Inflammatory macrophage treated with lipopolysaccharide for 1 hour (primary cell): ENCODE measurements at places on chromosomes 6 and 20.
A peak's percentile ranks its signal among the peaks of the same experiment; 100 is the strongest.

DNA sequence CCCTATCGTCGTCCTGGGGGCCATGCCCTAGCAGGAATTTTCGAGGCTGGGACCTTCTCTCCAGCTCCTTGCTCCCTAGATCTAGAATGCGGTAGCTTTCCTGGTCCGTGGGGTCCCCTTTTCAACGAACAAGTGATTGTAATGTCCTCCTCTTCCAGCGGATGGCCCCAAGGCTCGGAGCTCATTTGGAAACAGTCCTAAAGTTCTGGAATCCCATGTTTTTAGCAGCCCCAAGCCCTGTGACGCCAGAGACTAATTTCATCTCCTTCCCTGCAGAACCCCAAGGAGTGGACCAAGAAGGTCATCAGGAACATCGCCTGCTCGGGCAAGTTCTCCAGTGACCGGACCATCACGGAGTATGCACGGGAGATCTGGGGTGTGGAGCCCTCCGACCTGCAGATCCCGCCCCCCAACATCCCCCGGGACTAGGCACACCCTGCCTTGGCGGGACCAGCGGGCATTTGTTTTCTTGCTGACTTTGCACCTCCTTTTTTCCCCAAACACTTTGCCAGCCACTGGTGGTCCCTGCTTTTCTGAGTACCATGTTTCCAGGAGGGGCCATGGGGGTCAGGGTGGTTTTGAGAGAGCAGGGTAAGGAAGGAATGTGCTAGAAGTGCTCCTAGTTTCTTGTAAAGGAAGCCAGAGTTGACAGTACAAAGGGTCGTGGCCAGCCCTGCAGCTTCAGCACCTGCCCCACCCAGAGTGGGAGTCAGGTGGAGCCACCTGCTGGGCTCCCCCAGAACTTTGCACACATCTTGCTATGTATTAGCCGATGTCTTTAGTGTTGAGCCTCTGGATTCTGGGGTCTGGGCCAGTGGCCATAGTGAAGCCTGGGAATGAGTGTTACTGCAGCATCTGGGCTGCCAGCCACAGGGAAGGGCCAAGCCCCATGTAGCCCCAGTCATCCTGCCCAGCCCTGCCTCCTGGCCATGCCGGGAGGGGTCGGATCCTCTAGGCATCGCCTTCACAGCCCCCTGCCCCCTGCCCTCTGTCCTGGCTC lies 48.5 kb downstream of the PYGB start:
- no peak for DNase-seq

DNA sequence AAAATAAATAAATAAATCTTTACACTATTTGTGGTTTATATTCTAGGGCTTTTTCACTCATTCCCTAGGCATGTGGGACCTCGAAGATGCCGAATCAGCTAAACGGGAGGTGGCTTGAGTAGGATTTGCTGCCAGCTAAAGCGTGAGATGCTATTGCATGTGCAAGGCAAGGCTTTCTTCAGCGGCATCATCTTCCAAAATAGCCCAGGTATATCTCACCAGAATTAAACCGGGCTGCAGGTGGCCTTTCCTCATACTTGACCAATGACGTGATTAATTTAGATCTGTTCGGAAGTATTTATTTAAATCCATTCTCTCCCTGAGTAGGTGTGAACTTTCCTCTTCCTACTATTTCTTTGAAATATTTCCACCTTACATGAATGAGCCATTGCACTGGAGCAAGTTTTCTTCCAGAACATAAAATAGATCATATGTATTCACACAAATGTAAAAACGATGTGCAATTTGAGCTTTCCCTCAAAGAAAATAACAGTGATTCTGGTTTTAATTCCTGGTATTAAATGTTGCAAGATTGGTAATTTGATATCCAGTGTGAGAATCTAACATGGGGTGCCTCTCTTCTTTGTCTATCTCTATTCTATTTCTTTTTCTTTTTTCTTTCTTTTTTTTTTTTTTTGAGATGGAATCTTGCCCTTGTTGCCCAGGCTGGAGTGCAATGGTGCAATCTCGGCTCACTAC lies 24.3 kb upstream of the ZNF217 start:
- no peak for DNase-seq

GRCh38 chr6:8110117-8110721 lies 7.9 kb upstream of the EEF1E1 start:
- DNase-seq, result no peak

DNA sequence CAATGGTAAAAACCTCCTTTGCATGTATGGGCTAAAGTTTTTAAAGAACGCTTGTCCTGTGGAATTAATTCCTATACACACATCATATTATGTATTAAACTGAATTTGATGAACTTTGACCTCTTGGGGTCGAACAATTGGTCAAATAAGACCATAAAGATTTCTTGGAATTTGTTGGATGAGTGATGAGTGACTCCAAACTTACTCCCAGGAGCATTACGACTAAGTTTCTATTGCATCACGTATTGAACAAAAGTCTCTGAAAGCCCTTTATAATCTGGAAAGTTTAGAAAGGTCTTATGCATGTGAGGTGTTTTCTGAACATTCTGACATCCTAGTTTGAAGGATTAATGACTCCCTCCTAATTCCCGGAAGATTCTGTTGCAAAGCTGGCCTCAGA lies 126.9 kb upstream of the BMP5 start:
- DNase-seq, result no peak

- no peak for DNase-seq
These were observed 528.2 kb upstream of the MARCKS start for GRCh38 chr6:113328886-113329381.

- DNase-seq, result no peak
These were observed 128.4 kb upstream of the SGK1 start for GRCh38 chr6:134446218-134446848.

GRCh38 chr20:46013829-46014516 lies 5.3 kb downstream of the MMP9 start:
- no peak for DNase-seq

- no peak for DNase-seq
These were observed 145.2 kb upstream of the CITED2 start for GRCh38 chr6:139519571-139520031.

DNA sequence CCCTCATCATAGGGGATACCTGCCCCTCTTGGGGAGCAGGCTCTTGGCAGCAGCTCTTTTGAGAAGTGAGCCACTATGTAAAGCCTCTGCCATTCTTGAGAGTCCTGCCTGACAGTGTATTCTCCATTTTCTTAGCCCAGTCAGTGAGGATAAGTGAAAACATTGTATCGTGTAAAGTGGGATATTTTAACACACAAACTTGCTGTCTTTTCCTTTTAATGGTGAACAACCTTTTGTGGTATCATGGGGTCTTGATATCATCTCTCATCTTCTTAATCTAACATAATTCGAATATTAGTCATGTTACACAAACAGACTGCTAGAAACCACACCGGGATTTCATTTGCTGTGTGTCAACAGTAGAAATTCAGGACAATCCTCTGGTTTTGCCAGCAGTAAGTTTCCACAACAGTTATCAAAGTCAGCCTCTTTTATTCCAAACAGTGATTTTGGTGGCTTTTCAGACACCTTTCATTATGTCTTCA lies 136.2 kb downstream of the HIVEP1 start:
- DNase-seq, result no peak

GRCh38 chr6:11785415-11785773 lies 6.8 kb upstream of the ADTRP start:
- no peak for DNase-seq

- DNase-seq, result no peak
These were observed 111.0 kb downstream of the NOL4L start for GRCh38 chr20:32474009-32474716.

DNA sequence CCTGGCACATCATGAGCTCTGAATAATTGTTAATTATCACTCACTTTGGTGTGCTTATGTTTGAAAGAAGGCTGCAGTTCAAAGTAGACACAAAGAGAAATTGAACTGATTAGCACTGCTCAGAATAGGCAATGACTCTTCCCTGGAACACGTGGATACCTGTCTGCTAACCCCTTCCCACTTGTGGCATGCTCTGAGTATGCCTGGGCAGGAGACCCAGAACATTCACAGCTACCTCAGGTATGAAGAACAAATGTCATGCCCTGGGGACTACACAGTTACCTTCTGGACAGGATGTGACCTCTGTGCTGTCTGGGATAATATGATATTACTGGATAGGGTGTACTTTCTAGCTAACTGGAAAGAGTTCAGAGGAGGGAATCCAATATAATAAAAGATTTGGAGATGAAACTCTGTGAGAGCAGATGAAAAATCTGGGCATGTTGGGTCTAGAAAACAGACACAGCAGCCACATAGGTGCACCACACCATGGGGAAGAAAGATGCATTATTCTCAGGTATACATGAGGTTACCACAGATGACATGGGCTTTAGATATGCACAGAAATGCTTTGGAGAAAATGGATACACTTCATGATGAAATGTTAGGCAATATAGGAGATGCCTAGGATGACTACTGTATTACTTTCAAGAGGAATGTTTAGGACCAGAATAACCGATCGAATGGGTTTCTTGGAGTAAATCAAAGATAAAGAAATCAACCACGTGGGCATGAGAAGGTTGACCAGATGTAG lies 324.2 kb upstream of the PREP start:
- DNase-seq, result no peak

DNA sequence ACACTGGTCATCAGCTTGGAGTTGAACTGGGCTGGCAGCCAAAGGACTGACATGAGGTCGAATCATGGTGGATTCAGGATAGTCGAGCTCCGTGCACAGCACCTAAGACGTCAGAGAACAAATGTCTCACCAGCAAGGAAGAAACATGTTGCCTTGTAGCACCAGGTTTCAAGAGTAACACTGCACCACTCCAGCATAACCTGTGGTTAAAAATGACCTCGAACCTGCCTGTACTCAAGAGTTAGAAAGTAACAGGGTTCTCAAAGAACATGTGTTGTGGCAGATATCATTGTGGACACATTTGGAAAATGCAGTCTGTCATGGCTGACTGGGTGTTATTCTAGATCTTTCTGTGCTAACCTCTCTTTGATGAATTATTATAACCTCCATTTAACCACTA lies 511.6 kb downstream of the CDH26 start:
- no peak for DNase-seq

- DNase-seq, result no peak
These were observed 18.8 kb downstream of the TOP1 start for GRCh38 chr20:41047279-41047974.

GRCh38 chr6:133208183-133208755 lies 32.9 kb upstream of the EYA4 start:
- DNase-seq, result no peak

- DNase-seq, result no peak
These were observed 27.1 kb downstream of the PTGIS start for GRCh38 chr20:49540687-49541435.

DNA sequence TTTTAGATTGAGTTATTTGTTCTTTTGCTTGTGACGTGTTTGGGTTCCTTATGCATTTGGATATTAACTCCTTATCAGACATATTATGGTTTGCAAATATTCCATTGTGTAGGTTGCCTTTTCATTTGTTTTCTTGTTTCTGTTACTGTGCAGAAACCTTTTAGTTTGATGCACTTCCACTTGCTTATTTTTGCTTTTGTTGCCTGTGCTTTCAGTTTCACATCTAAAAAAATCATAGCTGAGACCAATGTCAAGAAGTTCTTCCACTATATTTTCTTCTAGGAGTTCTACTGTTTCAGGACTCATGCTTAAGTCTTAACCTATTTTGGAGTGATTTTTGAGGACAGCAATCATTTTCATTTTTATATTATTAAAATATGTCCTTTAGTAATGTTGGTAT lies 113.5 kb downstream of the EPM2A start:
- DNase-seq, result no peak

GRCh38 chr20:11550657-11551338 lies 366.9 kb upstream of the BTBD3 start:
- DNase-seq, result no peak

- no peak for DNase-seq
These were observed 3.3 kb downstream of the ZSWIM3 start for GRCh38 chr20:45860560-45861220.

DNA sequence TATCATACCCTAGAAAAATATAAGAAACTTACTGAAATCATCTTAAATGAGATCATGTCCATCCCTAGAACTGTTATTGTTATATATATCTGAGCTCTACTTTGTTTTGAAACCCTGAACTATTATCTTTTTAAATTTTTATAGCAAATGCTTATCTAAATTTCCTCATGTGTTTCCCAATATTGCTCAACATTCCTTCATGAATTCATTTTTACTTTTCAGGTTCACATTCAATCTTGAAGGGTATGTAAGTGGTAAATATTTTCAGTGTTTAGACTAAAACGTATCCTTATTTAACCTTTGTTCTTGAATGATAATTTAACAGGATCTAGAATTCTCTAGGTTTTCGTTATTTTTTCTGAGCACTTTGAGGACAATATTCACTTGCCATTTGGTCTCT lies 23.9 kb downstream of the PDE7B start:
- DNase-seq, result no peak

DNA sequence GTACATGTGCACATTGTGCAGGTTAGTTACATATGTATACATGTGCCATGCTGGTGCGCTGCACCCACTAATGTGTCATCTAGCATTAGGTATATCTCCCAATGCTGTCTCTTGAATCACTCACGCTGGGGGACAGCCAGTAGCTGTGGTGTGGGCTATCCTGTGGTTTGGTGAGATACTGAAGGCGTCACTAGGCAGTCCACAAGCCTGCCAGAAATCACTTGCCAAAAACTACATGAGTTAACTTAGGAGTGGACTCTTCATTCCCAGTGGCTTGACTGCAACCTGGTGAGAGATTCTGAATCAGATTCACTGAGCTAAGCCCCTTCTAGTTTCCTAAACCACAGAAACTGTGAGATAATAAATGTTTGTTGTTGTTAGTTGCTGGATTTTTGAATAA lies 191.3 kb downstream of the TSHZ2 start:
- no peak for DNase-seq

GRCh38 chr6:15244620-15245360 lies 1.1 kb upstream of the JARID2 start:
- DNase-seq, result peak; percentile 39

GRCh38 chr6:57134954-57135353 lies 37.2 kb upstream of the BAG2 start:
- DNase-seq, result no peak

GRCh38 chr20:3247638-3248037 lies 8.6 kb upstream of the SLC4A11 start:
- no peak for DNase-seq

DNA sequence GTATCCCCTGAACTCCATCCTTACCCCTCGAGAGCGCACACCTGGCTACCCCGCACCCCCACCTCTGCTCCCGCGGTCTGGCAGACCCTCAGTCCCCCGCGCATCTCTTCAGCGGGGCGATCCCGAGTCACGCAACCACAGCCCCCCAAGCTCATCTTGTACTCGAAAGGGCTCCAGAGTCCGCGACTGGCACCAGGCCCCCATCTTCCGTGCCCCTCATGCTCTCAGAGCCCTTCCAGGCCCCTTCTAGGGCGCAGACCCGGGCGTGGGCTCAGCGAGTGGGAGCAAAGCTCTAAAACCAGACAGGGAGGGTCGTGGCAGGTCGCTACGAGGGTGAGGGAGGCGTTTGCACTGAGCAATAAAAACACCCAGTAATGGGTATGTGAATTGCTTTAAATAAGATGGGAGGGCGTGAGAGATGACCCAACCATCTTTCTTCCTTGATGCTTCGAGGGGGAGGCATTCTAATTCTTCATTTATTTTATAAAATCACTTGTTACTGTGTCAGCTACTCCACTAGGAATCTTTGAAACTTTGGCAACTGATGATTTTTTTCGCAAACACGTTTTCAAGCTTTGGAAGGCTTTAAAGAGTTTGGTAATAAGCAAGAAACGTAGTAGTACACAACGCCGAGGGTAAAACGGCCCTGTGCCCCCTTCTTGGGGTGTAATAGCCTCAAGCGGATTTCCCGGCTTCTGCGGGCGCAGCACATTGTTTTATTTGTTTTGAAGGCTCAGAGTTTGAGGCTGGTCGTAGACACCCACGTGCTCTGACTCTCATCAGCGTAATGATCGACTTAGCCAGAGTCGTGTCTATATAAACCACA lies 42.6 kb upstream of the SUPT3H start:
- DNase-seq, result peak; percentile 46
